ENCODE measurements at places on chromosomes 7 and 10.

- DNase-seq, result no peak
Observed at GRCh38 chr7:123604739-123605138, 3.1 kb downstream of the ASB15 start.

DNA sequence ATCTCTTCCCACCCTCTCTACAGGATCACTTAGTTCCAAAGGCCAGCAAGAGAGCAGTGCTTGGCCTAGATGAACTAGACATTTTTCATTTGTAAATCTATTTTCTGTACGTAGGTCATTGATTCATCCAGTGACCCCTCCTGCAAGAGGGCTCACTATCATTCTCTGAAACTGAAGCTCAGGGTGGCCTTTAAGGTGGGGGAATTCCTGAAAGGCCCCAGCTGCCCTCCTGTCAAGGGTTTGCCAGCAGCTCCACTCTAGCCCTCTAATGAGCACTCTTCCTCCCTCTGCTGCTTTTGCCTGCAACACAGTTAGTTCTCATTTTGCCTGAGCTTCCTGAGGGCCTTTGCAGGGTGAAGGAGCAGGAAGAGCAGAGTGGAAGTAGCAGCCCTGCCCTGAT, 41.2 kb downstream of the LRRC18 start:
- no peak for DNase-seq

DNA sequence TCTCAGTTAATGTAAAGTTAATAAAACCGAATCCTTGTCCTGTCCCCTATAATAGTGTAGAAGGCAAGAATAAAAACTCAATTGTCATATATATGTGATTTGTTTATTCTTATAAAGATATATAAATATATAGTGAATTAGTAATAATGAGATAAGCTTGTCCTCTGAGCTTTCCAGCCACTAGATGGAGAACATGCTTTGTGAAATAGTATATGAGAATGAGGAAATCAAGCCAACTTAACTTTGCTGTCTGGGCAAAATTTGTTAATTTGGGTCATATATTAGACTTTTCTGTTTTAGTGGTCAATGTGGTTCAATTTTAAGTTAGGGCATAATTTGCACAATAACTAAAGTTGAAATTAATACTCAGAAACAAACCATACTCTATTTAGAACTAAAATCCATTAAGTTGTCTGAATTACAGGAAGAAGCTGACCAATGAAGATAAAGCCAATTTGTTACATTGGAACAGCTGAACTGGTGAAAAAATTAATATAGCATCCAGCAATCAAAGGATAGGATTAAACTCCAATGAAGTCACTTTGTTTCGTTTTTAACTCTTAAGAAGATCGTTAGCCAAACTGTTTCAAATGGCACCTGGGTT, 595.0 kb downstream of the ARL4A start:
- no peak for DNase-seq

- DNase-seq, result no peak
Observed at GRCh38 chr10:117663750-117664149, 121.2 kb downstream of the EMX2 start.

GRCh38 chr7:46848944-46849343, 733.0 kb downstream of the TNS3 start:
- no peak for DNase-seq

GRCh38 chr10:27207350-27207749, 33.2 kb downstream of the ACBD5 start:
- DNase-seq, result no peak

DNA sequence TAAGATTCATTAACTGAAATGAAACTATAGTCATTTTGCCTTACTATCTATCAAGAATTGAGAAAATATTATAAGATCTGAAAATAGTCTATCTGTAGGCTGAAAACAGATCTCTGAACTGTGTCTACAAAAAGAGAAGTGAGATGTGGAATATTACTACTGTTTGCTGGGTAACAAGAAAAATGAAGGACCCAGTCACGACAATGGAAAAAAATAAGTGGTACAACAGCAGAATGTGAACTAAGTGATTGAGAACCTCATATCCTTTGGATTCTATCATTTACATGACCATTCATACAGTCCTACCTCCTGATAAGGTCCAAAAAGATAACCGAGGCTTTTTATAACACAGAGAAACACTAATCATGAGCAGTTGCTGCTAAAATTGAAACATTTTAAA, 94.3 kb downstream of the UBE2H start:
- no peak for DNase-seq

DNA sequence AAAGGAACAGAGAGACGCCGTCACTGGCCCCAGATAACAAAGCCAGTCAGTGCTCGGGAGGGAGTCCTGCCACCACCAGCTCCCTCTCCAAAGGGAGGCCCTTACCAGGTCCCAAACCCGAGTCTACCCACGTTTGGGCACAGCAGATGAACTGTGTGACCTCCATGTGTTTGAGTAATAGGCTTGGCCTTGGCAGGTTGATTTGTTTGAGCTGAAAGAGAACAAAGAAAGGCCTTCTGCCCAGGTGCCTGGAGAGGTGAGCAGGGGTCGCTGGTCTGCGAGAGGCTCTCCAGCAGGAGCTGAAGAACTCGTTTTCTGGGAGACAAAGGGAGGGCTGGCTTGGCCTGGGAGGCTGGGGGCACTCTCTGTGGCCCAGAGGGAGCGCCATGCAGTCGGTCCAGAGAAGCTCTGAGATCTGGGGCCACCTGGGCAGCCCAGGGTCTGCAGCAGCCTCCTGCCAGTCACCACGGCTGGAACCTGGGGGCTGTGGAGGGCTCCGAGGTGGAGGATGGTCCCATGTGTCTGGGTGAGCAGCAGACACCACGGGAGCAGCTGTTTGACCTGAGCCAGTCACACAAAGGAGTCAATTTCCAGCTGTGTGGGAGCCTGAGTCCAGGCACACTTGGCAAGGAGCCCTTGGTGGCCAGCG, 99.7 kb downstream of the PAXIP1 start:
- DNase-seq, result no peak

DNA sequence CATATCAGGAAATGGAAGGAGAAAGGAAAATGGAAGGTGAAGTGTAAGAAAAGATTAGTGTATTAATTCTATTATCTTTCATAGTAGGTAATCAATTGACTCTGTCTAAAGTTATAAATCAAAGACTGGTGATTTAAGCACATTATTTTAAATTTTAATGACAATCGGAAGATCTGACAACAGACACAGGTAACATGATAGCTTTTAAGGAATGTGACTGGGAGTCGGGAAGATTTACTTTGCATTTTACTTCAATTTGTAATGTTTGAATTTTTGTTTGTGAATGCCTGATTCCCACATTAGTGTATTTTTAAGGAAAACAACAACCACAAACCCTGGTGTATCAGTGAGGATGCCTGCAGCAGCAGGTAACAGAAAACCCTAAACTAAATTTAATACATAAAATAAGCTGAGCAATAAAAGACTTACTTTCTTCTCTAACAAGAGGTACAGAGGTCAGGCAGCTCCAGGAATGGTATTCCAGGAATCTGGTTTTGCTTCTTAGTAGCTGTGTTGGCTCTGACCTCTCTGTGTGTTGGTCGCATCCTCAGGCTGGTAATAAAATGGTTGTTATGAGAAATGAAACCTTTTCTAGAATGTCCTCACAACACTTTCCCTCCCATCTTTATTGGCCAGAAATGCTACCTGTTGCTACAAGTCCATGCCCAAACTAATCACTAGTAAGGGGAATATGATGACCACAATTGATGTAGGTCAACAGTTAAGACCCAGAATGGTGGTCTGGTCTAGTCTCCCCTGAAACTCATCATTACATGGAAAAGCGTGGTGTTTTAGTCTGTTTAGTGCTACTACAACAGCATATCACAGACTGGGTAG, 12.2 kb downstream of the DNAJB9 start:
- DNase-seq, result no peak

DNA sequence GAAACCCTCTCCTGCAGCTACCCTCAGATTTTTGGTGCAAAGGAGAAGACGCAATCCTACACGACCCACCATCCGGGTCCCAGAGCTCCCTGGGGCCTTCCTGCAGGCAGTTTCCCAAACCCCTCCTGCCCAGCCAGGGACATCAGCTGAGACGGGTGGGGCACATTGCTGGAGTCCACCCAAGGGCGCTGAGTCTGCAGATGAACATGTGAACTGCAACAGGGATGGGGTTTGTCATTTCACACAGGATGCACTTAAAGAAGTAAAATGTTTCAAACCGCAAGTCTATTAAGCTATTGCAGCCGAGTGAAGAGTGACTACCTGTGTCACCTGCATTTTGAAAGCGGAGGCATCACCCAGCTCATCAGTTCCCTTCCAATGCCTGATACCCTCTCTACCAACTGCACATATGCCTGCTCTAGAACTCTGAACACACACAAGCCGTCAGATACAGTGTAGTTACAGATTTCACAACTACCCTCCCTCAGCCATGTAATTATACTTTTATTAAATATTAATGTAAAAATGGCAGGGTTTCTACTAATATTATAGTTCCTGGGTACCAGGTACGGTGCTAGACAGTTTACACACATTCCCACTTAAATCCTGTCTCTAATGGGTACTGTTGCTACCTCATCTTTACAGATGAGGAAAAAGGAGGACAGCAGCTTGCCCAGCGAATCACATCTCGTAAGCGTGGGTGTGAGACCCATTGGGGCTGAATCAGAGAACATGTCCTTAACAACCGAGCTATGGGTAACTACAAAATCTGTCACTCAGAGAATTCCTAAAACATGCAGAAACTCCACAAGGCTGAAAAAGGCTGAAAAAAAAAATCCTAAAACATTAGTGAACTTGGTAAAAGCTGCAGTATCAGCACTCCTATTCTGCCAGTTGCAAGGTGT, 71.2 kb downstream of the GRB10 start:
- no peak for DNase-seq

GRCh38 chr7:28200598-28200997, 20.0 kb upstream of the JAZF1 start:
- DNase-seq, result no peak

DNA sequence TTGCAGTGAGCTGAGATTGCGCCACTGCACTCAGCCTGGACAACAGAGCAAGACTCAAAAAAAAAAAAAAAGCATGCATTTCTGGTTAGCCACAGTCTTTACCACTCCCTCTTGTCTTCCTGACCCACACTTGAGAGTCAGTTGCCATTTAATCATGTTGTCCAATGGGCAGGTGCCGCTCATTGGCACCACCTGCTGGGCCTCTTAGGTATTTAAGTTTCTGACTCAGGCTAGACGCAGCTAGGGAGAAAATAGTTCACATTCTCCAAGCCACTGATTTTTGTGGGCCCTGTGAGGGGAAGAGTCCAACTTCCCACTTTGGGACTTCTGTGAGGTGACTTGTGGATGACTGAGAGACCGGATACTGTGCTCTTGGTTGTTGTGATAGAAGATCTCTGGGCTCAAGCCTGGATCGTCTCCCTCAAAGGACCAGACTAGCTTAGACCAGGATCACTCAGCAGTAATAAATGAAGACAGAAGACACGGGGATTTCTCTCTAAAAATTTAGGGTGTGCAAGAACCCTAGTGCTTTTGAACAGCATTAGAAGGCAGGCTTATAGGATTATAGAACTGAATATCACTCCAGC, 26.8 kb upstream of the SORCS3 start:
- no peak for DNase-seq

DNA sequence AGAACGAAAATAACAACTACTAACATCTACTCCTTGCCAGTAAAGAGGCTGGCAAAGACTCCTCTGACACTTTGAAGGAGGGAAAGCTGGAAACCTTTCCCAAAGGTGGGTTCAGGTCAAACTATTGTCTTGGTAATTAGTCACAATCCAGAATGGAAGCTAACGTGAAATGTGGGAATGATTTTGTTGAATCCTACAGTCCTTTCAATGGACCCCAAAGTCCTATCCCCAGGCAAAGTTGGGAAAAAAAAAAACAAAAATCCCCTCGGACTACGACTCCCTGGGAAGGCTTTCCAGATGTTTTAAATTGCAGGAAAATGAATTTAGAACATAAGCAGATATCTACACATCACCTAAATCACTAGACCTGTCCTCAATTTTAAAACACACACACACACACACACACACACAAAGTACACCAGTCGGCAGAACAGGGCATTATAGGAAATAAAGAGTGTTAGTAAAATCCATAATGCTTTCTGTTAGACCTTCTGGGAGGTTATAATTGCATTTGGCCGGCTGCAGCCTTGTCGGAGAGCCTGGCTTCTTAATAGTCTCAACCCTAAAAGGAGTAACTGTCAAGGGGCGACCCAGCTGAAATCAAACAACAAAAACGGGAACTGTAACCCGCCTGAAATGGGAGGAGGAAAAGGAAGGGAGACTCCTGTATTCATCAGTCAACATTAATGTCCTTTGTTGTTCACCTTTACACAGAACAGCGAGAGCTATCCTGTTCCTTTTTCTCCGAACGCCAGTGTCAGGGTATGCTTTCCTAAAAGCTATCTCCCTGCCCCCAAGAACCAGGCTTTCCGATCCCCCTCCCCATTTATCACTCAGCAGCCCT, 1.5 kb downstream of the DOCK4 start:
- no peak for DNase-seq
